H9 (cell line): ENCODE measurements at places on chromosomes 12 and 14.

- DNase-seq: no peak
Observed at GRCh38 chr14:100058777-100059437, 6.3 kb upstream of the EVL start.

DNA sequence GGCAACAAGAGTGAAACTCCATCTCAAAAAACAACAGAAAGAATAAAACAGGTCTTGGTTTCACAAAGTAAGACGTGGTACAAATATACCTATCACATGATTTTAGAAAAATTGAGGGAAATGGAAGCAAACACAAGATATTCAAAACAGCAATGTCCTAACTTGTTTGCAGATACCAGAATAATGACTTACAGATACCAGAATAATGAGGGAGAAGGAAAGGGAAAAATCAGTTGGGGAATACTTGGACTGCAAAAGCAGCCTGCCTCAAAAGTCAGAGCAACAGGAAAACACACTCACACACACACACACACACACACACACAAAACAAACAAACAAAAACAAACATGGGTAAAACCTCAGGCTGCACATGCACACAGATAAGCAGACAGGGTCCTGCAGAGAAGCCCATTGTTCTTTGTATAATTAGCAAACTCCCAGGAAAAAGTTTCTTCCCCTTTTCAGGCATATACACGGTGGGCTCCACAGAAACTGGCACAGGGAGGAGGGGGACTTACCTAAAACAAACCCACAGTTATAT, 65.7 kb upstream of the CAPRIN2 start:
- DNase-seq: no peak

GRCh38 chr14:96804895-96805294, 7.7 kb downstream of the VRK1 start:
- no peak for DNase-seq

DNA sequence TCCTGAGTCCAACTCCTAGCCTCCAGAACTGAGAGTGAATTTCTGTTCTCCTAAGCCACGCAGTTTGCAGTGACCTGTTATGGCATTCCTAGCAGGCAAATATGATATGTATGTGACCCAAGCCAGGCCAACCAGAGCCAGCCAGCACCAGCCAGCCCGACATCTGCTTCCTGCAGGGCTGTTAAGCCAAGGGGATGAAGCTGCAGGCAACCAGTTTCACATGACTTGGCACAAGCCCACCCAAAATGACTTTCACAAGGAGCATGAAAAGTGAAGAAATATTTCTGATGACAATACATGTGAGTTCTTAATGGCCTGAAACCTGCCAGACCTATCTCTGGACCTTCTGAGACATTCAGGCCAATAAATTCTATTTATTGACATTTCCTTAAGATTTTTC, 68.1 kb downstream of the ITPK1 start:
- DNase-seq: no peak

GRCh38 chr14:86654558-86655184, 1124.7 kb downstream of the FLRT2 start:
- DNase-seq: peak; percentile 66

GRCh38 chr14:80844872-80845271, 96.7 kb downstream of the CEP128 start:
- no peak for DNase-seq

GRCh38 chr14:74841230-74842207, 34.4 kb downstream of the PROX2 start:
- DNase-seq: no peak

- peak; percentile 43 for DNase-seq
Observed at GRCh38 chr12:108635201-108635996, 1.7 kb upstream of the SELPLG start.

GRCh38 chr12:105561546-105562198, 231.2 kb downstream of the C12orf75 start:
- no peak for DNase-seq

DNA sequence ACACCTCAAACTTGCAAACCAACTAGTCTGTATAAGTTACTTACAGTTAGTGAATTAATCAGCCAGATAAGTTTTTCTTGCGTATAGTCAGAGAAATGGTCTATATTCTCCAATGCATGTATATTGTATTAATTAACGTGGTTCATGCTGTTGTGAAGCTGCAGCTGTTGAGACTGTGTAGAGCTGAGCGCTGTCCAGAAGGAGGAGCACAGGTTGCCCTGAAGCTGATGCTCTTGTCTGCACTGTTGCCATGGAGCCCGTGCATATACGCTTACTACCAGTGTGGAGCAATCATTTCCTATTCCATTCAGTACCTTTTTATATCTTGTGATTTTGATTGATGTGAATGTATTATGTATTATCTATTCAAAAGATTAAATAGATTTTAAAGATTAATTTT, 74.3 kb upstream of the ARID2 start:
- DNase-seq: no peak

DNA sequence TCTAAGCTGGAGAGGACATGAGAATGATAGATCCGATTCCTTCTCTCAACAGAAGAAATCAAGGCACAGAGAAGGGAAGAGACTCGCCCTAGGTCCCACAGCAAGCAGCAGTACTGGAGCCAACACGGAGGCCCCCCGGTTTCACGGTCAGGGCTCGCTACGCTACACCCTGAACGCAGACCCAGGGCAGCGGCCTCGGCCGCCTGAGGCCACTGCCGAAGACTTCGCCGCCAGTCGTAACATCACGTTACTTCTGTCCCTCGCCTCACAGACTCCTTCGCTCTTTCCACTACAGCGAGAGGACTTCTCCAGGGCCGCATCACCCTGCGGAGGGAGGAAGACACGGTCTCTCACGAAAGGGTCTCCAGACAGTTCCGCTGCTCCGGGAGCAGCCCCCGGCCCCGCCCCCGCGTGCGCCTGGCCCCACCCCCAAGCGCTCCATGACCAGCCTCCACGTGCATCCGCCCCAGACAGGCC, 411 bp upstream of the DCAF4 start:
- DNase-seq: no peak

GRCh38 chr14:102994689-102995088, 62.7 kb downstream of the CDC42BPB start:
- DNase-seq: no peak

GRCh38 chr12:91732086-91732485, 413.6 kb downstream of the BTG1 start:
- DNase-seq: no peak

GRCh38 chr12:46214668-46215436, 54.0 kb downstream of the SLC38A1 start:
- DNase-seq: no peak

DNA sequence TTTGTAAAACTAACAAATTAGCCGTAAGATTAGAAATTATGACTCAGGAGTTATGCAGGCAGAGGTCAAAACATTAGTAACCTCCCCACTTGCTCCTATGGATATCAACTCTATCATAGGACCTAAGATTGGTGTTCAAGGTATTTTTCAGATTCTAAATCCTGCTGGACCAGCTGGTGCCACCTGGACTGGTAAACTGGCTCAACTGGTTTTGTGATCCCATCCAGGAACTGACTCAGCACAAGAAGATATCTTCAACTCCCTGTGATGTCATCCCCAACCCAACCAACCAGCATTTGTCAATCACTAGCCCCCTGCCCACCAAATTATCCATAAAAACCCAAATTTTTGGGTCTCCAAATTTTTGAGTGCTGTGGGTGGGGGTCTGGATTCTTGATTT, 98.1 kb upstream of the OR4E1 start:
- no peak for DNase-seq

DNA sequence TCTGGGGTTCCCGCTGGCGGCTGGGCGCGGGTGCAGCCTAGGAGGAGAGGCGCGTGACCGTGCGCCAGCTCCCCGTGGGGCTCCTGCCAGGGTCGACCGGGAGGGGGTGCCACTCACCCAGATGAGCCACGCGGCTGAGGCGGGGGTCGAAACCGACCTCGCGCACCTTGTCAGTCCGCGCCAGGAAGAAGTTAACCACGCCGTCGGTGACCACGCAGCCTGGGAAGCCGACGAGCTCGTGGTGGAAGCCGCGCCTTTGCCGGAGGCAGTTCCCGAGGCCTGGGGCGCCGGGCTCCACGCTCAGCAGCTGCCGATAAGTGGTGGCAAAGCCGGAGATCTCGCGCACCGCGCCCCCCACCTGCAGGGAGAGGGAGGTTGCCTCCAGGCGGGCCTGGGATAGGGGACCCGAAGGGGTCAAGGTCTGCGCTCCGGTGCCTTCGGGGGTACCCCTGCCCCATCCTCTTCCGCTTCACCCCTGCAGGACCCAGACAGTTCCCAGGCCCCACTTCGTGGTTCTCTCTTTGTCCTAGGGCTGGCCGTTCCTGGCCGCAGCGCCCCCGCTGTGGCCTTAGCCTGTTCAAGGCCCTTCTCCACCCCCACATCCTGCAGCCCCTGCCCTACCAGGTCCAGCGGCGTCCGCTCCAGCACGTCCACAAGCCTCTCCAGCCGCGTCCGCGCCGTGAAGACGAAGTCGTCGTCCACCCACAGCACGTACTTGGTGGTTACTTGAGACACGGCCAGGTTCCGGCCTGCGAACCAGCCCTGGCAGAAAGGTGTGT, 5.3 kb downstream of the B4GALNT1 start:
- DNase-seq: no peak

DNA sequence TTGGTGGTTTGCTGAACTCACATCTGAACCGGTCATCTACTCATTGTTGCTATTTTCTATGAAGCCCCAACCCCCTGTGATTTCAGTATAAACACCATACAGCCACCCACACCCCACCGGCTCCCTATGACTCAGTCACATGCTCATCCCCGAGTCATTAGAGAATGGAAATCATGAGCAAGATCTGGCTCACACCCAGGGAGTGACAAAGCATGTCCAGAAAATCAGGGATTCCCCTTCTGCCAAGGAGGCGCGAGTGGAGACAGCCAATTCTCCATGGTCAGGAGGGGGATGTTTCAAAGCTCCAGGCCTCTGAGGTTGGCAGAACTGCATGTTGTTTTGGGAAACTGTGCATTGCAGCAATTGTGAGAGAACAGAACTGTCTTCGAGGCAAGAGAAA, 657.5 kb upstream of the TBX3 start:
- no peak for DNase-seq

DNA sequence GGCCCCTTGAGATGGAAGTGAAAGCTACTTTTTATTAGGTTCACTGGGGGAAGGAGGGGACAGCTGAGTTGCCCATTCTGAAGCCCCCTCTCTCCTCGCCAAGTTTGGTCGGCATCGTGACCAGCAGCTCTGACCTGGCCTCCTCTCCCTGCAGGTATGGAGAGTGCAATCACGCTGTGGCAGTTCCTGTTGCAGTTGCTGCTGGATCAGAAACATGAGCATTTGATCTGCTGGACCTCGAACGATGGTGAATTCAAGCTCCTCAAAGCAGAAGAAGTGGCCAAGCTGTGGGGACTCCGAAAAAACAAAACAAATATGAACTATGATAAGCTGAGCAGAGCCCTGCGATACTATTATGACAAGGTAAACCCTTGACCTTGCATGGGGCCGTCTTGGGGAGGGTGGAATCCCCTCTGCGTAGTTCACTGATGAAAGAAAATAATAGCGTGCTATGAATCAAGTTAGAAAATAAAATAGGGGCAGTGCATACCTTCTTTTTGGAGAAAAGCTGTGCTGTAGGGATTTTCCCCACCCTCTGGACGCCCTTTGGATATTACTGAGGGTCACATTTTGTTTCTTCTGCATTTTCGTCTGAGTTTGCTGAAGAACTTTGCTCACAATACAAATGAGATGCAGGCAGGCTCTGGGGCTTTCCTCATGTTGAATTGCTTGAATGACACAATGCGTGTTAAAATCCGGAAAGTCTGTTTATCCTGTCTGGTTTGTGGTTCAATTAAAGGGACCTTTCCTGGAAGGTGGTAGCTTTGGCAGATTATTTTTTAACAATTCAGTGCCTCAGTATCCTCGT, 29.4 kb downstream of the ELK3 start:
- DNase-seq: no peak

GRCh38 chr14:73973497-73973896, 23.4 kb downstream of the COQ6 start:
- DNase-seq: no peak

DNA sequence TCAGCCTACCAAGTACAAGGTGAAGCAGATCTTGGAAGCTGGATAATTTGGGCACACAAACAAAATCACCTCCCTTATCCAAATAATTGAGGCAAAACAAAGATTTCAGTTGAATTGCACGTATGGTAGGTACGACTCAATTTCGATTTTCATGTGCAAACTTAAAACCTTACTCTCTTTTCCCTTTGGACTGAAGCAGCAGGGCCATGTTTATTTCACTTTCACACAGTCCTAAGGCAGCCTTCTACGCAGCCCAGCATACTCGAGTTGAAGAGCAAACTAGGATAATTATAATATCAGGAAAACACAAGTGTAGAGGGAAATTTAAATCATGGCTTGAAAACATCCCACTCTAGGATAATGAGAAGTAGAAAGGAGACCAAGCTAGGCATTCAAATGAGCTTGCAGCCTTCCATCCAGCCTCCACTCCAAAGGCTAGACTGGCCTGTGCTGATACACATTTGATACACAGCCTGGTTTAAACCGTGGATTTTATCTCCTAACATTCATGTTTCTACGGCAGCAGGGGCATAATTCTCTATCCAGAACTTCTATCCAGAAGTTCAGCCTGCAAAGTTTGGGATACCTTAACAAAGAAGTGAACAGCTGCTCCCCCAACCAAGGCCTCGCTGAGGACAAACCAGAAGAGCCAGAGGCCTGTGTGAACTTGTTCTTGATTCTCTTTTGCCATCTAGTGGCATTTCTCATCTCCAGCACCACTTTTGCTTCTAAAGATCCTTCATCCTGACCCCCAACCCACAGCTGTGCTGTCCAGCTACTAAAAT, 2.4 kb upstream of the RNASE7 start:
- peak; percentile 61 for DNase-seq

DNA sequence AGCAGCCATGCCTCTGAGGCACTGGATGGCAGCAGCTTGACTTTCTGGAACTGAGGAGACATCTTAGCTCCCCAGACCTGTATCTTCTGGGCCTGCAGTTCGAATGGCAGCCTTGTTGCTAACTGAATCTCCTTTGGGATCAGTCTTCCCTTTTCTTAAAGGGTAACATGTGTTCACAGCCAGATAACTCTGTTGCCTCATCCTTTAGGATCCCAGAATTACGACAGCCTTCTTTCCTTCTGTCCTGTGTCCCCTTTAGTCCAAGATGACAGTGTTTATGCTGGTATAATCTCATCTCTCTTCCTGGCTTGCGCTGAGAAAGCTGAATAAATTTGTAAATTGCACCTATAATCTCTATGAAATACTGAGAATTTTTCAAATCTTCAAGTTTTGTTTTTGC, 9.1 kb upstream of the ERC1 start:
- DNase-seq: no peak

DNA sequence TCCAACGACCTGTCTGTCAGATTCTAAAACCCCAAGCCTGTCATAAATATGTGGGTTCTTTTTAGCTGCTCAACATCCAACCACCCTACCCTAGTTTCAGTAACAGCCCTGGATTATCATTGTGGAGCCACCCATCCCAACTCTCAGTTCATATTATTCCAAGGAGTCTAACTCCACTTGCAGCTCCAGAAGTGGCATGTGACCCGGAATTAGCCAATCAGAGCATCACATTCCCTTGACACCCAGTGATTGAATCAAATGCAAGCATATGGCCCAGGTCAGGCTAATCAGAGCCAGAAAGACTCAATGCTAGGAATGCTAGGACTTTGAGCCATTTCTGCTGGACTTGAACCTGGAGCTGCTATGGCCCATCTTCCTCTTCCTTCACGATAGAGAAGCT, 17.1 kb upstream of the HSP90B1 start:
- no peak for DNase-seq
